GM12892 (cell line): ENCODE measurements at places on chromosomes 13 and 19.

DNA sequence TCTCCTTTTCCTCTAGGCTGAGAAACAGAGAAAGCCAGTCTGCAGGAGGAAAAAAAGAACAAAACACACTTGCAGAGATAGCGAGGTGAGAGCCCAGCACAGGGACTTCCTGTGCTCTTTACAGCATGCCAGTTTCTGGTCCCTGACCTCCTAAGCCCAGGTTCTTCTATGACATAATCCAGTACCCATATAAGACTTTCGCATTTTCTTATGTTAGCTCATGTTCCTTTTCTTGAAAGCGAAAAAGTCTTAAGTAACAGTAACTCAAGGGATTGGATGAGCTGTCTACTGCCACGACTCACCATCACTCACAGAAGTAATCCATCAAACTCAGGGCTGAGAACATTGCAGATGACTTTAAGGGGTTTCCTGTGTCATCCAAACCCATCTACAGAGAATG is 17.4 kb downstream of the CCDC70 start:
- DNase-seq = no peak

GRCh38 chr13:112943309-112944125 is 25.5 kb upstream of the MCF2L start:
- DNase-seq = no peak

DNA sequence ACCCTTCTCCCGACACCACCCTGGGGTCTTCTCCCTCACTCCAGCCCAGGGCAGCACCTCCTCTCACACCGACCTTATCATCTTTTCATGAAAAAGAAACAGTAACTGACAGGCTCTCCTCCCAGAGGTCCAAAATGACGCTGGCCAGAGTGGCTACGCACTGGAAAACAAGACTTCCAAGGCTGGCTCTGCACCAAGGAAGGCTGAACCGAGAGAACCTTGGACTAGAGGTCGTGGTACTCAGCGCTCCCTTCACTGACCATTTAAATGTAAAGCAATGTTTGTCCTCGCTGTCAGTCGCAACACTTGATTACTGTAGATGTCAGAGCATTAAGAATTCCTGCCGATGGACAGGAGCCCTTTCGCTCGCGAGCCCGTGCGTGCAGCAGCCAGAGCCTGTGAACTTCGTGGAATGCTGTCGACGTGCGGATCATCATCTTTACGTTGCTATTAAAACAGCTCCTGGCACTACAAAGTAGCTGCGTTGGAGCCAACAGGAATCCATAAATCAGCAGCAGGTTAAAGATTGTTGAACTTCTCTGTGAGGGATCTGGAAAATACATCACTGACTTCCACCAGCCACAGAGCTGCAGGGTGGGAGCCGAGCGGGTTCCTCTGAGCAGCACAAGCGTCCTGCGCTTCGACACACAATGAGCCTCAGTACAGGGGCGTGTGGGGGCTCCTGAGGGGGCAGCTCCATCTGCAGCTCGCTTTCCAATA is 125.5 kb upstream of the MCF2L start:
- DNase-seq = no peak

DNA sequence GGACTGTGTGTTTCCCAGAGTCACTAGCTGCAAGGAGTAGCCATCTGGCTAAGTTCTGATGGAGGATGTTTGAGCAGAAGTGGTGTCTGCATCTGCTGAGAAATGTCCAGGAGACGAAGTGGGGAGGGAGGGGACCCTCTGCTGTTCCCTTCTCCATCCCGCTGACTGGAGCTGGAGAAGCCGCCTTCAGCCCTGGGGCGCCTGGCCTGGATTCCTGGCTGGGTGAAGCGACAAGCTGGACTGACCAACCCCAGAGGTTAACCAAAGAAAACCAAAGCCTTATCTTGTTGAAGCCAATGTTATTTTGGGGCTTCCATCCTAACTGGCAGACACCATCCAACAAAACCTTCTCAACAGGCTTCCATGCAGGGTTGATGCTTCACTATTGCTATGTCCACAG is 67.6 kb downstream of the SLC7A1 start:
- DNase-seq = no peak

- DNase-seq = no peak
Measured at GRCh38 chr19:23403581-23404324, 8.5 kb upstream of the ZNF91 start.

DNA sequence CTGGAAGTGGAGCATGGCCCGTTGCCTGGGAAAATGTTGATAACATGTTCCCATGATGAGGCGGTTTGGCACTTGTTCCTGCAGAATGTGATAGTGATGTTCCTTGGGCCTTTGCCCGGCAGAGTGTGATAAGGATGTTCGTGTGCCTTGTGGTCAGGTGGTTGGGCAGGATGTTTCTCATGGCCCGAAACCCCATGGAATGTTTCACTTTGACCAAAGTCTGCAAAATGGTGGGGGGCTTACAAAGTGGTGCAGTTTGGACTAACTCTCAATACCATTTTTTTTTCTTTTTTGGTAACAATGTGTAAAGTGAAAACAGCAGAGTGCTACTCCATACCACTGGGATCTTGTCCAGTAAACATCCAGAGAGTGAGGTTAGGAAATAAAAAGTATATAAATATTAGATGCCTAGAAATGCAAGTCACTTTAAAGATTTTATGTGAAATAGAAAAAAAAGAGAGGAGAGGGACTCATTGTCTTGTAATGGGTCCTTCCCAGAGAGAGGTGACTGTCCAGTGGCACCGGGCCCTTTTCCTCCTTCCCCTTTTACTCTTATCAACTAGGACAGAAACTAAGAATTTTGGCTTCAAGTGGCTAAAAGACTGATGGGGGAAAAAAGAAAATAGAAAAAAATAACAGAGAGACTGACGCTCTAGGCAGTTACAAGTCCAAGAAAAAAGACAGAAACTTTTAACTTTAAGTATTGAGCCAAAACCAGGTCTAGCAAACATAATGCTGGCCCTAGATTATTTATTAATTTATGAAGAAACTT is 5.7 kb downstream of the FPR3 start:
- DNase-seq = no peak

DNA sequence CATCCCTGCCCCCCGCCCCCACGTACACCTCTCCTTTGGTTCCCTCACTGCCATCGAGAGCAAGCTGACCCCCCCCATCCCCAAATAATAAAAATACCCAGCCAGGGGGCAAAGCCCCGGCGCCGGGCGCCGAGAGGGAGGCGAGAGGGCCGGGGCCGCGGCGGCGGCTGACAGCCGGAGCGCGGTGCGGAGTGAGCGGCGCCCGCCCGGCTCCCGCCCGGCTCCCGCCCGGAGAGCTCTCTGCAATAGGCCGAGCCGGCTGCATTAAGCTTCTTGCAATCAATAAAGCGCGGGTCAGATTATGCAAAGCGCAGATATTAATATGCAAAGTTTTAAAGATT is 40.9 kb downstream of the DEDD2 start:
- no peak for DNase-seq

- no peak for DNase-seq
Measured at GRCh38 chr19:28574212-28574611, 638.7 kb downstream of the UQCRFS1 start.

DNA sequence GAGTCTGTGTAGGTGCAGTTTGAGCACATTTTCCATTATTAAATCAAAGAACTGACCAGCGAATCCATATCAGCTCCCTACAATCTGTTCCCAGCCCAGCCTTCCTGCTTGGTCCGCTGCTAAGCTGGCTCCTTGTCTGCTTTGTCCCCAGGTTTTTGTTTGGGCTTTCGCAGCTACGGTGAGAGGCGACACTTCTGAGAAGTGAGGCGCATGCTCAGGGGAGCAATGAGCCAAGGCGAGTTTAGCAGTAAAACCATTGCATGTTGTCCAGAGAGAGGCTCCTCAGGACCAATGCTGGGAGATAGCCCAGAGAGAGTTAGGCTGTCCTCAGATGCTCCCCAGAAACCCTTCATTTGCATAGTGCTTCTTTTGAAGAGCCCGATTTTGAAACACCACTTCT is 162.0 kb downstream of the ITGBL1 start:
- no peak for DNase-seq

DNA sequence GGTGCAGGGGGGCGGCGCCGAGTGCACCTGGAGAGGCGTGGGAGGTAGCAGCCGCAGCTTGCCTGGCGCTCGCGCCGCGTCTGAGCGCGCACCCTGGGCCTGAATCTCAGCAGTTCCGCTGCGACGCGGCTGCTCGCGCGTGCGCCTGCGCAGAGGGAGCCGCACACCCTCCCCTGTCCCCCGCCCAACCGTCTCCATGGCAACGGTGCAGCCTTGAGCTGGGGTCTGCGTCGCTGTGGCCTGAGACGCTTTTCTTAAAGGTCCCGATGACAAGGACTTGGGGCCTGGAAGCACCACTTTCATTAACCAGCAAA is at the start of gene PNMA8B:
TSS of gene PNMA8B (minus strand) at position 82 of the 314 bp plus-strand sequence. CDS start 402 bp downstream, outside the sequence.
- DNase-seq = no peak

GRCh38 chr13:30415430-30416030 is 6.8 kb upstream of the UBE2L5 start:
- DNase-seq = no peak

GRCh38 chr19:15320116-15320515 is 12.2 kb downstream of the BRD4 start:
- DNase-seq = no peak

DNA sequence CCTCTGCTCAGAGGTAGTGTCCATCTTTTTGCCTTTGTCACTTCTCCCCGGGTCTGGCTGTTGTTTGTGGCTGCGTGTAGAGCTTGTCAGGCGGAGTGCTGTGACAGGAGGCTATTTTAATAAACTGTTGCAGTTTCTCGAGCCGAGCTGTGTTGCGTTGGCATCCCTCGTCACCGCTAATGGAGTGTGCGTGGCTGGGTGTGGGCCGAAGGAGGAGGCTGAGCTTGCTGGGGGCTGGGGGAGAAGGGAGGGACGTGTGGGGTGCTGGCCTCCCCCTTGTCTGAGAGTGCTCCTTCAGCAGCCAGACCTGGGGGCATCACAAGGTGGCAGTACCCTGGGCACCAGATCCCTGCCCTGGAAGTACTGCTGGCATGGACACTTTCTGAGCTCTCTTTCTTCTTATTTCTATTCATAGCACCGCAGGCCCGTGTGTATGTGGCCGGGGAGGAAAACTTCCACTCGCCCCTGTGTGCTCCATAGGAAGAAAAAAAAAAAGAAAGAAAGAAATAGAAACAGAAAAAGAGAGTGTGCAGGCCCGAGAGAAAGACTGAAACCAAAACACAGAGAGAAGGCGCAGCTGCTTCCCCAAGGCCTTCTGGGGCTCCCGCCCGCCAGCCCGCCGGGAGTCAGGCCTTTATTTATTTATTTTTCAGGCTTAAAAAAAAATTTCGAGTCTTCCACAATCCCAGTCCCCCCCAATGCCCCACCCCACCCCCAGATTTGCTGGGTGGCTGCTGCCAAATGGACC is 27.0 kb downstream of the NFIX start:
- no peak for DNase-seq

DNA sequence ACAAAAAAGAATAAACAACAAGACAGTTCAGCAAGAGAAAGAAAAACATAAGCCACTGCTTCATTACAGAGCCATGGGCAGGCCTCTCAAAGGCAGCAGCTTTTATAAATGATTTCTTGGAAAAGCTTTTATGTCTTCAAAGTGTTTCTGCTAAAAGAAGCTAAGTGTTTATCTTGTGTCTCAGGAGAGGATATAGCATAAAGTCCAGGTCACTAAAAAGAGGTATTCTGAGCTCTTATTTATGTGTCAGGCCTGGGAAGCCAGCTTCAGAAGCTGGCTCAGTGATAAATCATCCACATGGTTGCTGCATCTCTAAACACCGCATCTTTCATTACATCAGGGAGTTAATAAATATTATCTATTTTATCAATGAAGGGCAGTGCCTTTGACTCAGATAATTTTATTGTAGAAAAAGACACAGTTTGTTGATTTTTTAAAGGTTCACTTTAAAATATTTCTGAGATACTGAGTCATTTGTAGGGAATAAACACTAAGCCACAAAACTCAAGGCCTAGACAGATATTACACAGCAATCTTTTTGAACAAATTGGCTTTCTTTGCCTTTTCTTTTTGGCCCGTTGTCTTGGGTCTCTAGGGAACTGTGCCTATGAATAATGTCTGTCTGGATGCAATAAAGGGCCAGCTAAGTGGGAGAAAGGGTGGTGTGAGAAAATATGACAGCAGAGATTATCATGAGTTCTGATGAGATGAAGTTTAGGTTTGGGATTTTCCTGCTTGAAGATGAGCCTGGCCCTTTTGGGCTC is 1086.6 kb downstream of the UQCRFS1 start:
- DNase-seq = no peak

DNA sequence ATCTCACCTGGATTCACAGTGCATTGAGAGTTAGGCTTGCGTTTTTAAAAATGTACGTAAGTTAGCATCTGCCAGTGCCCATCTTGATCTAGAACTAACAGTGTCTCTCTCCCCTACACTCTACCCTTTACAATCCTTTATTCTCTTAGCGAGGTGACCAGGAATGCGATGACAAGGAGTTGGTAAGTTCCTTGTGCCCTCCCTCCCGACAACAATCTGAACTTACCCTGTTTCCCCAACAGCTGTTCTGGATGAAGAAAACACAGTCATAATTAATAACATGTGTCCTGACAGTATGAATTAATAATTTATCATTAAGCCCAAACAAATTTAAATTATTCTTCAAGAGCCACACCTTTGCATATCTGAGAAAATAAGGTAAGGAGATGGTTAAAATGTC is 6.3 kb downstream of the TSHZ3 start:
- no peak for DNase-seq

GRCh38 chr19:49682274-49682673 is 5.2 kb downstream of the PRMT1 start:
- no peak for DNase-seq

DNA sequence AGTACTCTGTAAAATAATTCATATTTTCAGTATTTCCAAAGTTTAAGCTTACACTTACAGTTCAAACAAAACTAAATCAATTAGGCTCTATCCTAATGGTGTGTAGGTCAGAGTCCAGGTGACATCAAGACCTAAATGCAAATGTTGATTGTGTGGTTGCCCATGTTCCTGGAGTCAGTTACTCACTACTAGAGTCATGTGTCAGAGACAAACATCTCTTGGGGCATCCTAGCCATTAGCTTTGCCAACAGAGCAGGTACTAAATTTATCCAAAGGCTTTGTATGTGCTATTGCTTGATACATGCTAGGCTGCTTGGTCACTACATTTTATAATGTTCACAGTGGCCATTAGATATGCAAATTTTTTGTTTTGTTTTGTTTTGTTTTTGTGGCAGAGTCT is 11.7 kb downstream of the SPRY2 start:
- DNase-seq = no peak

GRCh38 chr19:10838377-10838776 is 2.4 kb upstream of the TMED1 start:
- DNase-seq = no peak

DNA sequence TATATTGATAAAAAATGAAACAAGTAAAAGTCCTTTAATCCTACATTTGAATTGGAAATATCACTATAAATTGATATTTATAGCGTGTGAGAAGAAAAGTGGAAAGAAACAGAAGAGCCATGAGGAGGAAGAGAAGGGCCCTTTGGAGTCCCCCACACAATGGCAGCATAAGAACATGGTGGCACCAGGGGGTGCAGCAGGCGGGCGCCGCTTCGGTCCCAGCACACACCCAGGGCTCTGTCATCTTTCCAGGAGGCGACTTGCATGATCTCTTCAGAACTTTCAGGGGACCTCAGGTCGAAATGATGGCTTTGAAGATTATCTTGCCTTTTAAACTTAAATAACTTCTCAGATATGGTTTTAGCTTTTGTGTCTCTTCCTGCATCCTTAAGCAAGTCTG is 91.8 kb downstream of the TUBGCP3 start:
- no peak for DNase-seq

GRCh38 chr19:39372047-39372802 is 18.7 kb downstream of the PAF1 start:
- DNase-seq = no peak
